ENCODE measurements at places on chromosomes 4 and X. TPM values are rescaled to one million over a fixed set of nuclear protein-coding genes. Genes with fewer than 3 reads are reported as not detected.

DNA sequence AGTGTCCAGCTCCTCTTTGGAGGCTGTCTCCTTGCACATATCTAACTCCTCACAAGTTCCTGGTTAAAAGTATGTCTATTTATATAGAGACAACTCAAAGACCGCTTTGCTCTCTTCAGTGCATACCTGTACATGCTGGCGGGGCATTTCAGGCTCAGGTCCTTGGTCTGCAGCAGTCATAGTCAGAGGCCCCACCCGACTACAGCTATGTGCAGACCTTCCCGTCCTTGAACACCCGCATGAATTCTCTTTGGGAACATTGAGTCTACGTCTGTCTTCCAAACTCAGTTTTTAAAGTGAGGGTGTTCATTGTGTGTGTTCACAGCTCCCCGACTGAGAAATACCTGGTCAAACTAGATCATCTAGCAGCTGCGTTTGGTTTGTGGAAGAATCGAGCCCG lies 4.2 kb downstream of the BCOR start:
- no peak for DNase-seq

GAGE12D gene
- not detected for total RNA-seq

NR3C2 gene
- 4.2 TPM for total RNA-seq

DNA sequence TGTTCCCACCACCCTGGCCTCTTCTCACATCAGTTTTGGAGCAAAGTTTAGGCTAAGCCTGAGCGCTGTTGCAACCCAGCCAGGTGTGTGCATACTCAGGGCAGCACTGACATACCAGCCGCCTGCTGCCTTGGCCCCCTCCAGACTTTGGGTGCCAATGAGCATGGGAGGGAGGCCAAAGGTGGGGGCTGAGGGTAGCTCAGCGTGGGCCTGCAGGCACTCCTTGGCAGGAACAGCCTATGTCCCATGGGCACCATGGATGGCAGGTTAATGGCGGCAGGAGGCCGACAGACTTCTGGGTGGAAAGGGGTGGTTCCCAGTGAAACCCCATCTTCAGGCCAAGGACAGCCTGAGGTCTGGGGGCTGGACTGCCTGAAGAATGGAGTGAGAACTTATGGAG lies 462.2 kb downstream of the ADGRL3 start:
- DNase-seq = no peak

GRCh38 chr4:139814323-139815015 lies 148.8 kb downstream of the MGST2 start:
- no peak for DNase-seq

DNA sequence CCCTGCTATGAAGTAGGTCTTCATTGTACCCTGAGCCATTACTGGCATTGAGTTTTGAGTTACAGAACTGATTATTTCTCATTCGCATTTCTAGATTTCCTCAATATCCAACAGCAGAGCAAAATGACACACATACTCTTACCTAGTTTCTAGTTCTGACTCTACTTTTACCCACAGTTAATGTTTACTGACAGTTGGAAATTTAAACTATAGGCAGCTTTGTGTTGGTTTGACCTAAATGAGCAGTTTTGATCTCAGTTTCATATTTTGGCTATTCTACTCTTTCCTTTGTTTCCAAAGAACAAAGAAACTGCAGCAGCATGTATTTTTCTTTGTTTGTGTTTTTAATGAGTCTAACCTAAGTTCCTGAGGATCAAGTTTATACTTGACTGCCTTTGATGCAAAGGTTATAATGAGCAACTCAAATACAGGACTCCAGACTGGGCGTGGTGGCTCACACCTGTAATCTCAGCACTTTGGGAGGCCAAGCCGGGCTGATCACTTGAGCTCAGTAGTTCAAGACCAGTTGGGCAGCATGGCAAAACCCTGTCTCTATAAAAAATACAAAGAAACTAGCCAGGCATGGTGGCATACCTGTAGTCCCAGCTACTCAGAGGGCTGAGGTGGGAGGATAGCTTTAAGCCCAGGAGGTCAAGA lies 30.4 kb downstream of the TXK start:
- DNase-seq = peak; percentile 60

MTNR1A gene
- total RNA-seq = not detected

- no peak for DNase-seq
These were observed 17.2 kb downstream of the USP11 start for GRCh38 chrX:47250017-47250347.

GRCh38 chr4:128823025-128823661 lies 13.6 kb downstream of the JADE1 start:
- no peak for DNase-seq

- DNase-seq = no peak
These were observed 53.1 kb upstream of the HGFAC start for GRCh38 chr4:3388471-3389232.

GRCh38 chrX:133394765-133395164 lies 20.5 kb downstream of the GPC4 start:
- DNase-seq = no peak

PDZD4 gene
- 4.9 TPM for total RNA-seq

DNA sequence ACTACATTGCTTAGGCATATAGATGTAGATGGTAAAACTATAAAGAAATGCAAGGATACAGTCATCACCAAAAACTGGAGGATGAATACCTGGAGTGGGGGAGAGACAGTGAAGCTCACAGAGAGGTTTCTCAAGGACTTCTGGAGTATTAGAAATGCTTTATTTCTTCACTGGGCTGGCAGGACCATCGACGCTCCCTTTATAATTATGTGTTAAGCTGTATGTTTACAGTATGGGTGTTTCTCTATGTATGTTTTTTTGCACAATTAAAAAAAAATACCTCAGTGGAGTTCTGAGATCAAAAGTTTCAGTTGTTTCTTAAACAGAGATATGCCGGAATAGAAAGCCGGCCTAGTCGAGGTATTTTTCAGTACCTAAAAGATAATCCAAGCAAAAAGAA lies 201.3 kb downstream of the NSUN7 start:
- no peak for DNase-seq

DNA sequence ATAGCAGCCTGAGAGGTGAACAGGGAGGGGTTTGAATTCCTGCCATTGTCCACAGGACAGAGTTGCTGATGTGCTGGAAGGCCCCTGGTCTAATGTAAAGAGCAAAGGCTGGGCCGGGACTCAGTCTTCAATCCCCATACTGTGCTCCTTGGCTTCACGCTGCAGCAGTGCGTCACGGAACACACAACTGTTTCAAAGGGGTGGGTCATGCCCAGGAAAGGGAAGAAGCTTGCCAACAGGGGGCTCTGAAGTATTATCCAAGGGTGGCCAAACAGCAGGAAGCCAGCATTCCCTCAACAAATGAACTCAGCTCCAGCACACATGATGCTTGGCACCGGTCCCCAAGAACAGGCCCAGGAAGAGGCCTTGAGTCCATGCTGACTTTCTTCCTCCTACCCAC lies 122.5 kb downstream of the NFKB1 start:
- no peak for DNase-seq

GRCh38 chr4:107034091-107034995 lies 1.8 kb downstream of the DKK2 start:
- peak; percentile 14 for DNase-seq

HSD17B13 gene
- 0.12 TPM for total RNA-seq

GRCh38 chr4:23483320-23483960 lies 406.4 kb downstream of the PPARGC1A start:
- no peak for DNase-seq

- no peak for DNase-seq
These were observed 327 bp downstream of the PNPLA4 start for GRCh38 chrX:7926914-7927258.

DNA sequence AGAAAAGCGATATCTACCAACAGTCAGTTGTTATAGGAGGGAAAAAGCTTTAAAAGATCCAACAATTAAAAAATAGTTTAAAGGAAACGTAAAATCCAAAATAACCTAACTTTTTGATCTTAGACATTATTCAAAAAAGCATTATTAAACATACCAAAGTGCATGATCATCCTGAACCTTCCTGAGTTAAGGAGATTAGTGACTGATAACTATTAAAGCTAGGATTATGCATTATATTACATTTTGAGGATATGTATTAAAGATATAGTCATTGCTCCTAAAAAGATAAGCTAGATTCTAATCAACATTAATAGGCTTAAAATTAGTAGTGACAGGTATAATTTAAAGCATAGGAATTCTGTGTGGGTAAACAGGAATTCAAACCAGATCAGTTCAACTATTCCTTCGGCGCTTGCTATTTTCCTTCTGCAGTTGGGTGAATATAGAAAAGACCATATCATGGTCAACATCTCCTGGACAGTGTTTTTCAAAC lies 139.6 kb downstream of the ADAMTS3 start:
- DNase-seq = no peak

AFP gene
- not detected for total RNA-seq

DDX3X gene
- 216 TPM for total RNA-seq

- no peak for DNase-seq
These were observed 170.3 kb downstream of the DCTD start for GRCh38 chr4:182746876-182747275.

- no peak for DNase-seq
These were observed 51.2 kb downstream of the DCX start for GRCh38 chrX:111360839-111361238.

ENAM gene
- not detected for total RNA-seq

DNA sequence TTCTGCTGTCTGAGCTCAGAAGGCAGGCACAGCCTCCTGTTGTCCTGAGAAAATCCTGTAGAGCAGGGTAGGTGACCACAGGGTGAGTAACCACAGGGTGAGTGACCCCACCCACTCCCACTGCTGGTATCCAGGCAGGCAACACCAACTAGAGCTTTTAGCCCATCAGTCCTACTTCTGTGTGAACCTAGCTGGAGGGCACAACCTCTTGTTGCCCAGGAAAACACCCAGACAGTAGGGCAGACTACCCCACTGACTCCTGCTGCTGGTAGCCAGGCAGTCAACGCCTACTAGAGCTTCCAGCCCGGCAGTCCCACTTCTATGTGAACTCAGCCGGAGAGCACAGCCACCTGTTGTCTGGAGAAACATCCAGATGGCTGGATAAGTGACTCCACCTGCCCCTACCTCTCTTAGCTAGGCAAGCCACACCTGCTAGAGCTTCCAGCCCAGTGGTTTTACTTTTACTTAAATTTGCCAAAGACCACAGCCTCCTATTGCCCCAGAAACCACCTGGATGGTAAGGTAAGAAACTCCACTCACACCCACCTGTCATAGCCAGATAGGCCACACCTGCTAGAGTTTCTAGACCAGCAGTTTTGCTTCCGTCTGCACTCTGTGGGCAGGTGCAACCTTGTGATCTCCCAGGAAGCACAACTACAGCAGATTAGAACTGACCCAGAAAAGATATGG lies 371.6 kb downstream of the INPP4B start:
- no peak for DNase-seq

- DNase-seq = peak; percentile 8
These were observed 33.4 kb upstream of the KLHL34 start for GRCh38 chrX:21691512-21692018.

DNA sequence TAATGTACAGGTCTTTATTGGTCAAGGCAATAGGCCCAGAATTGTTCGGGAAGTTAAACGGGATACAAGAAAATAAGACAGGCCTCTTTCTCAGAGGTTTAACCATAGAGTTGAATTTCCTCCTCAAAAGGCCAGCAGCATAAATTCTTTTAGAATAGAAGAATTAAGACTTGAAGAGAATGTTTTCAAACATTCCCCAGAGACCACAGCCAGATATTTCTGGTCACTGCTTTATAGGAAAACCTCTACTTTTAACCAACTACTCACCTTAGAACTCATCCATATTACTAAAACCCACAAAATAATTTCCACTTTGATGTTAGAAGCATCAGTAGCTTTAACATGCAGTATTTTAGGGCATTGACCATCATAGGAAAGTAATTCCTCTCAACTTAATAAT lies 317.9 kb downstream of the RAB28 start:
- no peak for DNase-seq

GRCh38 chr4:181475781-181476507 lies 767.3 kb upstream of the TENM3 start:
- no peak for DNase-seq

DNA sequence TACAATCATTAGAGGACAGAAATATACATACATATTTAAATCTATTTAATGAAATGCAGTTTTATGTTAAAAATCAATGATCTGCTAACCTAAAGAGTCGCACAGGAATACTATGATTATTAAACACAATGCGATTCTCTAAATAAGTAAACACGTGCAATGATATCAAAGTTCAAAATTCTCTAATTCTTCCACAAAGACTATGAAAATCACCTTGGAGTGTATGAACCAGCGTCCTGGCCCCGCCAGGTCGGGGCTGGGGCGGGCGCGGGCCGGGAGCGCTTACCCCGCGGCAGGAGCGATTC lies 608 bp upstream of the FAM200B start:
- no peak for DNase-seq

DNA sequence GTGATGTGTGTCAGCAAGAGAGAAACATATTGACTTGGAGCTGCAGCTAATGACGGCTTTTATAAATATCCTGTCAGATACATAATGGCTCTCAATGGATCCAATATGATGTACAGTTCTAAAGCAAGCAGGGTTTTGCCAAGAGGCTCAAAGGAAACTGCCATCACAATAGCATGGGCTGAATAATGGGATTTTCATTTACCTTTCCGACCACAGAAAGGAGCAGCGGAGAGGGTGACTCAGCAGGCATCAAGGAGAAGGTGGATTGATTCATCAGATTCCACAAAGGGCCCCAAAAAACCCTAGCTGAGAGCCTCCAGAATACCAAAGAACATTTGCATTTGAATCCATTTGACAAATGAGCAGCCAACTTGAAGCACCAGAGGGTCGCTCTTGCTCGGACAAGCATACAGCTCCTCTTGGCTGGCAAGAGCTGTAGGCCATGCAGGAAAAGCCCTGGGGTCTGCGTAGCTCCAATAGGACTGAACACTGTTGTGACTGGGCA lies 355.7 kb upstream of the NOCT start:
- no peak for DNase-seq

FAM90A26 gene
- not detected for total RNA-seq

- DNase-seq = no peak
These were observed 11.3 kb downstream of the UCHL1 start for GRCh38 chr4:41267997-41268396.

GRCh38 chrX:39409246-39409917 lies 608.1 kb downstream of the MID1IP1 start:
- DNase-seq = peak; percentile 29
